A549 treated with dexamethasone at 1 μM for 4 hours (cell line): ENCODE measurements at places on chromosomes 1 and 21. TPM values are rescaled to one million over a fixed set of nuclear protein-coding genes. Genes with fewer than 3 reads are reported as not detected.

The SFN gene
- total RNA-seq, result 468 to 645 TPM (median 543 TPM) in 5 replicates

The GREM2 gene
- total RNA-seq, result 0.07 to 0.13 TPM (median 0.07 TPM) in 5 replicates

The SLAMF9 gene
- 0.22 to 0.43 TPM (median 0.37 TPM) in 5 replicates for total RNA-seq

The OTUD3 gene
- 2.2 to 3.4 TPM (median 2.6 TPM) in 5 replicates for total RNA-seq

The SLAMF1 gene
- total RNA-seq, result 0.05 TPM in 1 of 5 replicates, not detected in the others
